Stimulated activated CD4-positive, alpha-beta T cell treated with anti-CD3 and anti-CD28 coated beads, TNF-alpha, amount 100 ng/mL, for 4 hours (primary cell): ENCODE measurements at places on chromosomes 3 and 15.

DNA sequence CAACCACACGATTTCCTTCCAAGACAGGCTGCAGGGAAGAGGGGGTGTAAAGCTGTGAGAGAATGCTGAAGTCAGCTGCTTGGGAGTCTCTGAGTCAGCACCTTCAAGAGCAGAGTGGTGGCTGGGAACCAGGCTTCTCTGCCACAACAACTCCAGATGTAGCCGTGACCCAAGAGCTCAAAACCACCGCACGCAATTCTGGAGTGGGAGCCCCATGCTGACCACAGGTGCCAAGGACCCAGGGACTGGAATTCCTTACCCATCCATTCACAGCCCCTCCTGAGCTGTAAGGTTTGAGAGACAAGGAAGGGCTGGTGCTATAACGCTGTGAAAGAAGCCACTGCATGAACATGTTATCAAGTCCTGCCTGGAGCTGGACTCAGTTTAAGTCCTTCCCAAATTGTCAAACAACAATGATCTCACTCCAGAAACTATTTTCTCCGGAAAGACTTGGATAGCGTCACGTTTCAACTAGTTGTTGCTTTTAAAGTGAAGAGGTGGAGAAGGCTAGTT is 61.4 kb downstream of the UMPS start:
- no peak for DNase-seq

- no peak for DNase-seq
These were observed 6.0 kb downstream of the FAM43A start for GRCh38 chr3:194691481-194692283.

- DNase-seq = no peak
These were observed 749.1 kb upstream of the ARPP21 start for GRCh38 chr3:34890247-34890646.

DNA sequence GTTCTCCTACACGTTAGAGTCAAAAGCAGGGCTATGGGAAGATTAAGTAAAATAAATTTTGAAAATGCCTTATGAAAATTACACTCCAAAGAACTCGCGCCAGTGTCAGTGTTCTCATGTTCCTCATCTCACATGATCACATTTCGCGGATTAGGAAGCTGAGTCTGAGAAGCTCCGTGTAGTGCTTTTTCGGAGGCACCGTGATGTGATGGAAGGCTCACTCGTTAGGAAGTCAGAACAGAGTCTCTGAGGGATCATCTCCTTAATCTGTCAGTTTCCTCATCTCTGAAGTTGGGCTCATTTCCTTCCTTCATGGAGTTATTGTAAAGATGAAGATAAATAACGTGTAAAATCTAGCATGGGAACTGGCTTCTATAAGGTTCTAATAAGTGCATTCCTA is 3.2 kb downstream of the ADIPOQ start:
- DNase-seq = no peak

DNA sequence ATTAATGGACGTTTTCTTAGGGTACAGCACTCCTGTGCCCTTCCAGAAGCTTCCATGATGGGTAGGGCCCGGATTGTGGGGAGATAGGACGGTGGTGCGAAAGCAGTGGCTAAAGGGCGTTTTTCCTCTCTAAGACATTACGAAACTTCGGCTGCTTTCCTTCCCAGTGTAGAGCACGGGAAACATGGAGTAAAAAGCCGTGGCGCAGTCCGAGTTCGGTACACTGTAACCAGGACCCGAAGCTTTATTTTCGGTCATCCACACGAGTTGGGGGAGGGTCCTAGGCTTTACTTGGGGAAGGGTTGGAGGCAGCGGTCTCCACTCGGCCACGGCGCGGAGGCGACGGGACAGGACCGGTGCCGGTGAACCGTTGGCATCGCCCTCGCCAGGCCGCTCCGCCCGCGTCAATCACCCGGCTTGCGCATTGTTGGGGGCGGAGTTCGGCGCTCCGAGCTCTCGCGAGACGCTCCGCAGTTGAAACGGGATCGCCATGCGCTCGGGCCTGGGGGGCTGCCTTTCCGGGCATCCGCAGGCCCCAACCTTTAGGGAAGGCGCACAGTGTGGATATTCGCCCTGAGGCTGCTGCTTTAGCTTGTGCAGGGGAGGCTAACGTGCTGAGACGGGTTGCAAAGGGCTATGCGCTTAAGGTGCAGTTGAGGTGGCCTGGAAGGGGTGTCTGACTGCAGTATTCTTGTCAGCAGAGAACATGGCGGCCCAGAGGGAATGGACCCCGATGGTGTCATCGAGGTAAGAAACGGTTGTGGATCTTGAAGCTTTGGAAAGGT is 546 bp downstream of the EIF4A2 start:
- DNase-seq = peak; percentile 61

GRCh38 chr3:35137612-35138011 is 501.7 kb upstream of the ARPP21 start:
- DNase-seq = no peak

- DNase-seq = no peak
These were observed 70.5 kb upstream of the XCR1 start for GRCh38 chr3:46097691-46098241.

DNA sequence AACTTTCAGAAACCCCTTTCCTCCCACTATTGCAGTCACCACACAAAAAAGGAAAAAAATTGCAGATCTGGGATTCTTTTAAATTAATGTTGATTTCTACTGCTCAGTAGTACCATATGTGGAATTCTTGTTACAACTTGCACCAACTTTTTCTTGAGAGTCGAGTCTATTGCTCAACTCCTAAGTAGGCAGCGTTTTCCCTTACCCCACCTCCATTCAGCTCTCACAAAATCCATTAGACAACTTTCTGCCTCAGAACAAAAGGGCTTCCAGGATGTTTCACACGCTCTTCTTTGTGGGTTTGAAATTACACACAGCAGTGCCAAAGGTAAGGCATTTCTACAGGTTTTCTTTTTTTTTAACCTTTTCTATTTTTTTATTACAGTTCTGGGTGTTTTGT is 179.5 kb downstream of the ANXA2 start:
- DNase-seq = no peak

DNA sequence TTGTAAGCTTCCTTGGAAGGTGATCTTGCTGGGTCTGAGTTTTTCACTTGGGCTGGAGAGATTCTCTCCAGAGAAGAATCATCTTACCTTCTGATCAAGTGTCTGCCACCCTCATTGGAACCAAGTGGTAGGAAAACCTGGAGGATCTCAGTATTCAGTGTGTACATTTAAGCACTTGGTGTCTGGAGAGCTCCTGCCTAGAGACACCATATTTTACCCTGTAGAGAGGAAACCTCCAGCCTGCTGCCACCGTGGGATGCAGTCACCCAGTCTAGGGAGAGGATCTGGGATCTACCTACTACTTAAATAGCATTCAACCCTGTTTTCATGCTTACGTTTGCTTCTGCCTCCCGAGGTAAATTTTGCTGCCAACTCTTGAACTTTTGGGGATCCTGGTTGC is 274.3 kb downstream of the SV2B start:
- no peak for DNase-seq

DNA sequence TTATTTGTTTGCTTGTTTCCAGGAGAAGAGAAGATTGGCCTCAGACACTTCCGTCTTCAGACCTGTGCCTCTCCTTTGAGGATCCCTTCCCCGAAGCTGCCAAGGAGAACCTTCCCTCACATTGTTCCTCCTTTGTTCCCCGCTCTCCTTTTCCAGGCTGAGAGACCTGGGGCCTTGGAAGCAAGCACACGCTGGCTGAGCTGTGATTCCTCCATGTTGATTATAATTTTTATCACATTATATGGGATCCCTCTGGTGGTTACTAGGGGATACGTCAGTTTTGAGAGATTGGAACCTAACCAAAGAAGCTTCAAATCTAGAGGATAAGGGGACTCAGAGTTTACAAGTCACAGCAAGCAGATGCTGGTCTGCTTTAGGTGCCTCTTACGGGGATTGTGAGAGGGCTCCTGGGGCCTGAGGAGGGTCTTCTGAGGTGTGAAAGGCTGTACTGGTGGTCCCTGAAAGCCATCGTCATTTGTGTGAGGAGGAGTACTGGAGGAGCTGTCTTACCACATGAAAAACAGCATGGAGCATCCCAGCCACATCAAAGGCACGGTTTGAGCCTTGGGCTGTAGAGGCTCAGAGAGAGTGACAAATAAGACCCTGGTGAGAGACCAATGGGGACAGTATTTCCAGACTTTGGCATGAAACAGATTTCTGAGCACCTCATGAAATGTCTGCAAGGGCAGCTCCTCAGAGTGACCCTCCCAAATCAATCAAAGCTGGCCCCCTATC is 760.1 kb upstream of the CFAP20DC start:
- DNase-seq = no peak

DNA sequence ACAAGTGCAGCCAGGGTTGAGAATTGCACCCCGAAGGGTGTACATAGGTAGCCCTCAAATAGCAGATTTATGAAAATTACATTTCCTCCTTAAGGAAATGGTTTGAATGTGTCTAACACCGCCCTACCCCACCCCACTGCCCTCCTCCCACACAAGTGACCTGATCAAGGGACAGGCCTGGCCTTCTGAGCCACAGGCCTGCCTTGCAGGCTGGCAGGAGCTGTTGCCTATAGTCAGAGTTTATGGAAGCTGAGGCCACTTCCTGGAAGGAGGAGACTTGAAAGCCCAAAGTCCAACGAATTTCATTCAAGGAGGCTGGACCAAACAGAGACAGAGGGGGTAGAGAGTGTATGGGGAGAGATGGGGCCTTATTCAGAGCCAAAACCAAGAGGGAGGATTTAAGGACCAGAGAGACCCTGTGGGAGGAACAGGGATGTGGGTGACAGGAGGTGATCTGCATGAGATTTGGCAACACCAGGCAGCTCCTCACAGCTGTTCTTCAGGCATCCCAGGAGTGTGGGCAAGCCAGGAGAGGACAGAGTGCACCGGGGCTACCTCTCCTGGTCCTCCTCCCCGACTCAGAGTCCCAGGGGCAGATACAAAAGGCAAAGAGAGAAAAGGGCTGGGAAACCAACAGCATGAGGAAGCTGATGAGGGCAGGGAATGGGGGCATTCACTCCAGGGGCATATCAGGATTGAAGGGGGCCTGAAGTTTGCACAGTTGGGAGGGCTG is 100.4 kb upstream of the HES1 start:
- no peak for DNase-seq

DNA sequence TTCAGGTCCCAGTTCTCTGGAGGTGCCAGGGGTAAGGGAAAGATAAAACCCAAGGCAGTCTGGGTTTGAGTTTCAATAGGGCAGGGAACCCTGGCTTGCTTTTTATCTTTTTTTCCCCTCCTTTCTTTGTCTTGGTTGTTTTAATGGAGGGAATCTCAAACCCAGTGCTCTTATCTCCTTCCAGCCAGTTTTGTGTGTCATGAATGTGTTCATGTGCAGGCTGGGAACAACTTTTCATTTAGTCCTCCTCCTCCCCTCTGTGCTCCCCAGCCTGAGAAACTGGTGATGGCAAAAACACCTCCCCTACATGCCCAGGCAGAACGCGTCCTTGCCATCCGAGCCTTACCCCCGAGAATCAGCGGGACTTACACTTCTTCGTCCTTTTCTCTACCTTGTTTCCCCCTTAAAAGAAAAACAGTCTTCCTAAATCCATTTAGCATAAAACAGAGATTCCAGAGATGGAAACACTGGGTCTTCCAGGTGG is 10.9 kb downstream of the SEMA3G start:
- no peak for DNase-seq

- DNase-seq = no peak
These were observed 66.6 kb upstream of the TBC1D5 start for GRCh38 chr3:17808994-17809393.

DNA sequence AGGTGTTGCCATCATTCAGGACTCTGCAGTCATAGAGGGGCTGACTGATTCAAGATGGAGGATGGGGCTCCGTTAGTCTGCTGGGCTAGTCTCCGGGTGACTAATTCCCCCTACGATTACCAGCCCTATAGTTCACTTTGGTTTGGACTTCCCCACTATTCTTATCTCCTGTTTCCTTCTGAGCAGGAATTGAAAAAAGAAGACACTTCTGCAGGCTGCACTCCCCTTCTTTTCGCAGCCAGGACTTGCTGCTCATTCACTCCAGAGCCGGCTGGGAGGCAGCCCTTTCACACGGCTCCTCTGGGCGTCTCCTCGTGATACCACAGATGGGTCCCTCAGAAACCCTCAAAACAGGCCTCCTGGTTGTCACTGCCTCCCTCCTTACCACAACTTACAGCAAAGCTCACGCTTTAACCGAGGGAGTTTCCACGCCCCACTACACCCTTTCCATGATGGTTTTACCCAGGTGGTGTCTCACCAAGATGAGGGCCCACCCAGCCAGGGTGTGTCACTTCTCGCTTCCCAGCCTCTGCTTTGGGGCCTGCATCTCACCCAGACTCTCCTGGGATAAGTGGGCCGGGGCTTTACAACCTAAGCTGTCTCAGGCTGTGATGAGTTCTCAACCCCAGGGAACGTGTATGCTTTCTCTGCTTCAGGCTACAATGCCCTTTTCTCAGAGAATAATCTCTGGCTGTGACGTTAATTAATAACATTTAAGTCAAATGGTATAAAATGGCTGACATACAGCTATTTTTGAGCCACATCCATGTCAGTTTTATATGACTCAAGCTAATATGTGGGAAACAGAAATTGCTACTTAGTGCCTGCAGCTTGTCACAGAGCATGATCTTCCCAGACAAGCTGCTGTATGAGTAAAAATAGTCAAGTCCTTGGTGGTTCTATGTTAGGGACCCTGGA is 11.9 kb downstream of the CX3CR1 start:
- DNase-seq = peak; percentile 47

DNA sequence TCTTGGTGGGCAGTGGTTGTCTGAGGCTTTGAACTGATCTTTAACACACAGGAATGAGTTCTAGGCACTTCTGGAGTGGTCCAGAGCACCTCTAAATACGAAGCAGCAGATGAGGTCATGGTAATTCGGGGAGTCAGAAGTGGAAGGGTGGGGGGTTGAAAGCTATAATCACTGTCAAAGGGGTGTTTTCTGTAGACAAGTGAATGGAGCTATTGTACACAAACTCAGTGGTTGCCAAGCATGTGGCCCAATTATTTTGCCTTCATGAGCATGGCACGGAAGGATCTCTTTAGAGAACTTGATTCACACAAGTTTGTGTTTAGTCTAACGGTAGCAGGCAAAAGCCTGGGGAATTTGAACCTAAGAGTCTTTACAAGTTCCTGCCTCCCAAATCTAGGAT is 6.3 kb downstream of the FRMD5 start:
- DNase-seq = no peak

DNA sequence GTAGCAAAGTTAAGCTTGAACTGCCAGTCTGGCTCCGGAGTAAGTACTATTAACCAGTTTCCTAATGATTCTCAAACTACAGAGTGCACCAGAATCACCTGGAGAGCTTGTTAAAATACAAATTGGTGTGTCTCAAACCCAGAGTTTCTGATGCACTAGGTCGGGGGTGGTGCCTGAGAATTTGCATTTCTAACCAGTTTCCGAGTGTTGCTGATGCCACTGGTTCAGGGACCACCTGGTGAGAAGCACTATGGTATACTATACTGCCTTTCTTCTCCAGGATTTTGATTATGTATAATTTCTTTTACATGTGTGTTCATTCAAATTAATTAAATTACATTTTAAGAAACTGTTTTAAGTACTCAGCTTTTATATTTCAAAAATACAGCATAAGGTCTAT is 48.8 kb upstream of the PLSCR5 start:
- DNase-seq = no peak

DNA sequence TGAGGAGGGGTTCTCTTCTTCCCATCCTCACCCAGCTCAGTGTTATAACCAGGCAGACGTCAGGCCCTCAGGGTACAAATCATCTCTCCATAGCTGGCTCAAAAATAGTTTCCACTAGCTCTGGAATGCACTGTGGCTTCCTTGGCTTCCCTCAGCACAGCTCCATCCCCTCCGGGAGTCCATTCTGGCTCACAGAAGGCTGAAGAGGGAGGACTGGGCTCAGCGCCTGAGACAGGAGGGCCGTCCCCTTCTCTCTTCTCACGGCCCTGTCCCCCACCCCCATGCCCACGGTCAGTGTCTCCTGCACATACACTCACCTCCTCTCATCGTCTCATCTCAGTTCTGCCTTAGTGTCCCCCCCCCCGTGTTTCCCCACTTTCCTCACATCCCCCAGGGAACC is 50.1 kb downstream of the UMPS start:
- no peak for DNase-seq
